ENCODE measurements at places on chromosomes 3 and 15. TPM values are rescaled to one million over a fixed set of nuclear protein-coding genes. Genes with fewer than 3 reads are reported as not detected.
A peak's percentile ranks its signal among the peaks of the same experiment; 100 is the strongest.

DNA sequence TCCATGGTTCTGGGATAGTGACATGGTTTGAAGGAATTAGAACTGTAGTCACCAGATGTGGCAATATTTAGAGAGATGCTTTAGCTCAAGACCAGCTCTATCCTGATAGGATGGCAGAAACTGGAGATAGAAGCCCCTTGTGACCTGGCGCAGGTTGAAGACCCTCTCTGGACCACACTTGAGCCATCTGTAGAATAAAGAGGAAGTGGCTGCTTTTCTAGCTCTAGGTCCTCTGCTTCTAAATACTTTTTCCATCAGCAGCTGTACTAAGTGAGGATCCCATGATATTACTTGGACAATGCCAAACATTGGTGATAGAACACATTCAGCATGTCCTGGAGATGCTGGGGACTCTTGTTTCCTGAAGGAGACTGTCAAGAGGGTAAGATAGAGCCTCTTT lies 172.6 kb downstream of the PDCD6IP start:
- H3K27ac ChIP-seq = no peak overlapping the region
- no peaks in the 10 kb centered on the region for H3K4me1 ChIP-seq
- H3K27me3 ChIP-seq = no peaks in the 10 kb centered on the region
- no peak overlapping the region for H3K4me3 ChIP-seq

- H3K4me1 ChIP-seq = no peaks in the 10 kb centered on the region
- no peaks in the 10 kb centered on the region for H3K36me3 ChIP-seq
- no peak overlapping the region for H3K4me3 ChIP-seq
- no peak for DNase-seq
- H3K27ac ChIP-seq = no peak overlapping the region
- H3K27me3 ChIP-seq = no peaks in the 10 kb centered on the region
Measured at GRCh38 chr15:92457471-92458041, 63.9 kb downstream of the ST8SIA2 start.

- H3K4me3 ChIP-seq = no peak overlapping the region
- no peaks in the 10 kb centered on the region for H3K36me3 ChIP-seq
- H3K27me3 ChIP-seq = no peaks in the 10 kb centered on the region
- H3K4me1 ChIP-seq = no peaks in the 10 kb centered on the region
- DNase-seq = no peak
- no peak overlapping the region for H3K27ac ChIP-seq
Measured at GRCh38 chr15:91291673-91292072, 191.6 kb downstream of the SV2B start.

GRCh38 chr3:16075647-16076046 lies 98.8 kb upstream of the GALNT15 start:
- no peaks in the 10 kb centered on the region for H3K36me3 ChIP-seq
- H3K4me3 ChIP-seq = no peak overlapping the region
- no peaks in the 10 kb centered on the region for H3K27me3 ChIP-seq
- no peak overlapping the region for H3K27ac ChIP-seq
- no peaks in the 10 kb centered on the region for H3K4me1 ChIP-seq
- DNase-seq = no peak

- H3K27me3 ChIP-seq = no peaks in the 10 kb centered on the region
- no peak for DNase-seq
- H3K4me3 ChIP-seq = no peak overlapping the region
- H3K36me3 ChIP-seq = no peaks in the 10 kb centered on the region
Measured at GRCh38 chr3:55343486-55344357, 143.4 kb downstream of the WNT5A start.

GRCh38 chr3:133892541-133893231 lies 3.0 kb downstream of the RAB6B start:
- H3K27ac ChIP-seq = no peak overlapping the region
- H3K4me3 ChIP-seq = no peak overlapping the region
- DNase-seq = no peak
- peaks cover 6% of the 10 kb centered on the region for H3K4me1 ChIP-seq
- H3K27me3 ChIP-seq = no peaks in the 10 kb centered on the region

DNA sequence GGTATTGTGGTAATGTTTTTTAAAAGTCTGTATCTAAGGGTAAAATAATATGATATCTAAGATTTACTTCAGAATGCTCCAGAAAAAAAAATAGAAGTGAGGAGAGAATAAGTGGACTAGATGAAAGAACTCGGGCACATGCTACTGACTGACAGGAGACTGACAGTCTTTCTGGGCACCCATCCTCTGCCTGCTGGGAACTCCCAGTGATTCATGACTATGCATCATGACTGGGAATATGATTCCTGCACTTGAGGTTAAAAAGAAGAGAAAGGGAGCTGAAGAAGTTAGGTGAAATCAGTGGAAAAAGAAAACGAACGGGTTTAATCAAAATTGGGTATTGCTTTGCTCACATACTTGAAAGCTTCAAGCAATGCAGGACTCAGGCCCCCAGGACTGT lies 35.7 kb upstream of the SPSB4 start:
- DNase-seq = no peak
- H3K4me1 ChIP-seq = no peaks in the 10 kb centered on the region
- no peak overlapping the region for H3K27ac ChIP-seq
- H3K36me3 ChIP-seq = no peaks in the 10 kb centered on the region

DNA sequence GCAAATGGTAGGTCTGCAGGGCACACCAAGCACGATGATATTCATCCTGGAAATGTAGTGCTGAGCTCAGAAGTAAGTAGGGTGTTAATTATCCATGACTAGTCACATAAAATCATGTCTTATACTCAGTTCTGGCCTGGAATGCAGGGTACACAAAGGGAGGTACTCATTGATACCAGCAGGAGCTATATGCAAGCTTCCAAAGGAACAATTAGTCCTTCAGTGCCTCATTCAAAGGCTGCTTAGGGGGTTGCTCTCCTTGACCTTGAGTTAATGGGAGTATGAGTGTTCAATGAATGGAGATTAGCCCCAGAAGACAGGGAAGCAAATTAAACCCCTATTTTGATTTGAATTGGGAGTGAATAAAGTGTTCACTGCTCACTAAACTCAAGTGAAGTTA lies 38.3 kb downstream of the CNTN6 start:
- H3K27me3 ChIP-seq = no peaks in the 10 kb centered on the region
- no peak overlapping the region for H3K27ac ChIP-seq
- no peaks in the 10 kb centered on the region for H3K4me1 ChIP-seq
- no peaks in the 10 kb centered on the region for H3K36me3 ChIP-seq

DNA sequence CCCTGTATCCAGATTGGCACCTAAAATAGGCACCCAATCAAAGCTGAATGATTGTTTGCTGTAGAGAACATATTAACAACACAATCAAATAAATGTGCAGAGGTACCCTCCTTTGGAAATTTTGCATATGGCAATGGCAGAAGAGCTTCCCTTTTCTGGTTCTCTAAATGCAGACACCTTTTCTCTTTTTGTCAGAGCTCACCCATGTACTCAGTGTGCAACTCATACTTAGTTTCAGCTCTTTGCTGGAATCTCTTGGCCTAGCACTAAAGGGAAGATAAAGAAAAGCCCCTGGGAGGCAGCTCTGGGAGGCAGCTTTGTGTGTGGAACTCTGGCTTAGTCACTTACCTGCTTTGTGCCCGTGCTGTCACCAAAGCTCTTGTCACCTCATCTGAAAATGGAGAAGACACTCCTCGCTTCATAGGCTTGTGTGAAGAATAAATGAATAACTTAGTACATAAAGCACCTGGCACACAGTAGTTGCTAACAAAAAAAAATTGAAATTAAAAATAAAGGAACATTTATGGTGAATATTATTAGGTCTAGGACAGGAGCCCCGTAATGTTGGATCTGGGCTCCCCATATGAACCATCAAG lies 28.8 kb downstream of the ST6GAL1 start:
- no peak overlapping the region for H3K27ac ChIP-seq
- no peaks in the 10 kb centered on the region for H3K27me3 ChIP-seq
- peaks cover 2% of the 10 kb centered on the region for H3K36me3 ChIP-seq
- no peak for DNase-seq

DNA sequence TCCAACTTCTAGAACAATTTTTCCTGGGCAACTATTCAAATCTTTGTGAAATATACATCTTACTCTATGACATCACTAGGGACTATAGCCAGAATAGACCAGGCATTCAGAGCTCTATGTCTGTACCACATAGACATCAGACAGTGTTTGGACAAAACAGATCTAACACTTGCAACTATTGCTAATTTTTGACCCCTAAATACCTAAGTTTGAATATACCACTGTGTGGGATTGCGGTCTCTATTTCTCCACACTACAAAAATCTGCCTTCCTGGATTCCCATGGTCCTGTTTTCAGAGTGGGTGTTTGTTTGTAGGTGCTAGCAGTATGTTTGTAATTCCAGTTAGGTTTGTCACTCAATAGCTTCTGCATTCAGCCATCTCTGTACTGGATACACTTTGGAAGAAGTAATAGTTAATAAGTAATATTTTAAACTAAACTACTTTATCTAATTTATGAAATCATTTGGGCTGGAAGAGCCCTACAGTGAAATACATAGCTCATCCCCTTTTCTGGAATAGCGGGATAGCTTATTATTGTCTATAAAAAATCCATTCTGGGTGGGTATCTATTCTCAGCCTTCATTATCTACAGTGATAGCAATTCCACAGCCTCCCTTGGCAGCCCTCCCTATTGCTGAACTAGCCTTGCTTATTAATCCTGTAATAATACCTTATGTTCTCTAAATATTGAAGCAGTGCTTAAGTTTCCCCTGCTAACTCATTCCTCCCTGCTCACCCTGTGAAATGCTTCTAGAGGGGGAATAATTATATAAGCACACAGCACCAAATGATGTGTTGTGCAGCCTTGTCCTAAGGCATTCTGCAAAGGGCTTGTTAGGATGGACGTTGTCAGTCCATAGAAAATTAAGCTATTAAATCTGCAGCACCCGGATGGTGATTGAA lies 49.4 kb downstream of the RBMS3 start:
- no peaks in the 10 kb centered on the region for H3K27me3 ChIP-seq
- no peaks in the 10 kb centered on the region for H3K36me3 ChIP-seq
- H3K4me3 ChIP-seq = no peak overlapping the region
- no peak for DNase-seq
- H3K4me1 ChIP-seq = peaks cover 41% of the 10 kb centered on the region

- peak overlapping the region; percentile 99 for H3K4me3 ChIP-seq
- no peak for DNase-seq
- H3K36me3 ChIP-seq = peaks cover 38% of the 10 kb centered on the region
- peaks cover 19% of the 10 kb centered on the region for H3K4me1 ChIP-seq
Measured at GRCh38 chr15:43792761-43793476, 799 bp downstream of the SERF2 start.

The PODXL2 gene
- 1.6 TPM for total RNA-seq

The STRC gene
- total RNA-seq = not detected

The TEX55 gene
- not detected for total RNA-seq

Measured in ascending aorta (tissue), 2 donors.